ENCODE measurements at places on chromosomes 7 and 10.

- DNase-seq: no peak
These were observed 57.8 kb downstream of the COA1 start for GRCh38 chr7:43671521-43671920.

DNA sequence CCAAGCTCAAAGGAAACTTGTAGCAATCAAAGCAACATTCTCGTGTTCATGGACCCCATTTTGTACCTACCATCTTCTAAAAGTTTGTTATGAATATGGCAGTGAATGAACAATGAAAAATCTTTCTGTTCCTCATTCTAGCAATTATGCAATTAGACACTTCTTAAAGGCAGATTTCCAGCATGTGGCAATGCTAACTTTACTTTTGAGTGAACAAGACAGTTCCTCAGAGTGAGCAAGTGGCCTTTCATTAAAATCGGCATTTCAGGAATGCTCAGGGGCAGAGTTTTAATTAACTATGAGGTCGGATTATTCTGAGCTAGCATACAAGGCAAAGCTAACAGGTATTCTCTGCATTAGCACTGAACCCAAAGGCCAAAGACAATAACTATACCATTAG is 48.4 kb upstream of the NFE2L3 start:
- no peak for DNase-seq

DNA sequence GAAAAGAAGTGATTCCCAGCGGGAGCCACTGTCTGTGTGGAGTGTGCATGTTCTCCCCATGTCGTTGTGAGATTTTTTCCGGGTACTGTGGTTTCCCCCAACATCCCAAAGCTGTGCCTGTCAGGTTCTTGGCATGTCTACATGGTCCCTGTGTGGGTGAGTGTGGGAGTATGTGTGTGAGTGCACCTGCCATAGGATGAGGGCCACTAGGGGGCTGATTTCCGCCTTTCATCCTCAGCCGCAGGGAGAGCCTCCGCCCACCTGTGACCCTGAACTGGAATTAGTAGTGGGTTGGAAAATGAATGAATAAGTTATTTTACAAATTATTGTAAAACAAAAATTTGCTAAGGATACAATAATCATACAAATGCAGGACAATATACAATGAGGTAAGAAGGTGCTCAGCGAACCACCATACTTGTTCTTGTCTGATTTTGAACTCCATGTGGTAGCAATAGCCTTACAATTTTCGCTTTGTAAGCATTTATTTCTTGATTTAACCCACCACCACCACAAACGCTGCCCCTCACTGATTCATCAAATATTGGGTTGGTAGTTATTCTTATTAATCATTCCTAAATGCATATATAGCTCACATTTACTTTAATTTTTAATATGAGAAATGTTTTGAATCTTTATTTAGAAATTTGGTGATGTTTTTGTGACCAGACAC is 641.2 kb upstream of the VSTM2A start:
- DNase-seq: no peak

DNA sequence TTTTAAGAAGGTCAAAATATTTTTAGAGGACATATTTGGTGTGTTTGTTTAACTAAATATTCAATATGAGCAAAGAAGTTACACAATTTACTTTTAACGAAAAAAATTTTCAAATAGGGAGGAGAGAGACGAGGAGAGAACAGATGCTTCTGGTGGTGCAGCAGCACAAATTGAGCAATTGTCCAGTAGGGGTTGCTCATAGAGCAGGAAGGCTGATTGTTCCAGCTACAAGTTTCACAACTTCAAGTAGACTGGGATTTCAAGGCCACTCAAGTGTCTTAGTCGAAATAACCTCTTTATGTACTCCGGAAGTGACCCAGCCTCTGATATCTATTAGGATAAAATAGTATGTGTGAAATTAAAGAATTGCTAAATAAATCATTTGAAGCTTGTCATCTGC is 197.9 kb downstream of the HDAC9 start:
- DNase-seq: no peak

GRCh38 chr7:14688208-14688607 is 214.3 kb downstream of the DGKB start:
- no peak for DNase-seq

GRCh38 chr10:11246752-11247467 is 229.2 kb downstream of the CELF2 start:
- no peak for DNase-seq

DNA sequence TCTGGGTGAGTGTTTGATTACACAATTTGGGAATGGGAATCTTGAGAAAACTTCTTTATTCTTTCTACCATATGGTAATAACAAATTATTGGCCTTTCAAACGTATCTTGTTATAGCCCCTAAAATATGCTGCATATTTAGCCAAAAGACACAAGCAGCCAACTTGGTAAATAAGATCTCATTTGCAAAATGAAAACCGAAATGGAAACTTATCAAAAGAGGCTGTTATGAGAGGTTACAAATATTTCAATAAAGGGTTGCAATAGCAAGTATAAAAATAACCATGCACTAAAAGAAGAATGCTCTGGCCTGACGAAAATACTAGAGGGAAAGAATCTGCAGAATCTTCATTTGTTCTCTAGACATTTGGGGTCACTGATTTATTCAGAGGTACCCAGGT is 259.5 kb upstream of the LRRN3 start:
- no peak for DNase-seq

GRCh38 chr10:60652628-60653027 is 125.7 kb upstream of the CDK1 start:
- DNase-seq: no peak

- no peak for DNase-seq
These were observed 164.3 kb downstream of the BAMBI start for GRCh38 chr10:28841625-28842024.

DNA sequence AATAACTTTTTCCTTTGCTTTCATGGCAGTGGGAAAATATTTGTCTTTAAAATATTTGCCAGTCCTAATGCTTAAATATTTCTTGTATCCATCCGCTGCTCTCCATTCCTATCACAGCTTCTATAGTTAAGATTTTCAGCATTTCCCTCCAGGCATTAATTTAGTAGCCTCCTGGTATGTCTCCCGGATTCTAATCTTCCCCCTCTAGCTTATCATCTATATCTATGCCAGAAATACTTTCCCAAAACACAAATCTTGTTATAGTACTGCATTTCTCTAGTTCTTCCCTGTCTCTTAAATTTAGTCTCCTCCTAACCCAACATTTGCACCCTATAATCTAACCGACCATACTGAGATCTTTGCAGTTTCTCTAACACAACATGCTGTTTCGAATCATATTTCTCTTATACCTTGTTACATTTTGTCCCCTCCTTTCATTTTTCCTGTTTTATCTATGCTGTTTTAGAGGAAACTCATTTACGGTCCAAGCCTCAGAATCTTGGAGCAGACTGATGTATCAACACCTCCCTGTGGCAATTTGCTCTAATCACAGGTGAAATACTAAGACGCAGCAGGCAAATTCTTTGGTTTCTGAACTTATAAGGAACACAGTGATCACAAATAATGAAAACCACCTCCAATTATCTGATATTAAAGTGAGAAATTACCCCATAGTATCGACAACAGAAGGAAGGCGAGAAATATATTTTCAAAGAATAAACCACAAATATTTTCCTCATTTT is 10.3 kb downstream of the CNTNAP2 start:
- no peak for DNase-seq

- no peak for DNase-seq
These were observed 22.8 kb upstream of the TTYH3 start for GRCh38 chr7:2608921-2609411.

DNA sequence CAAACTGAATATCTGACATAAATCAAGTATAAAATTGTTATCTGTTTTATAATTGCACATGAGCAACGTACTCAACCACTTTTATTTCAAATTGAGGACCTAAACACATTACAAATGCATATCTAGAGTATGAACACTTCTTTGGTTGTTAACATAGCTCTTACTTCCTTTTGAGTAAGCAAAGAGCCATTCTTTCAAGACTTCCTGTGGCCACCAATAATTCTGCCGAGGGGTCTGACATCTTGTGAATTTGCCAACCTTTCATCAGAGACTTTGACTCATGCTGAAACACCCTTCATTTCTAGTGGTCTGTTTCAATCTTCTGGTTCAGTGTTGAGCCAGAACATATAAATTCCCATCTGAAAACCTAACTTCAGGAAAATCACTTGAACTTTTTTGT is 59.4 kb downstream of the CDK14 start:
- DNase-seq: no peak

GRCh38 chr10:44960482-44961229 is 1.1 kb downstream of the RASSF4 start:
- DNase-seq: no peak

GRCh38 chr10:87925570-87925969 is 62.1 kb downstream of the PTEN start:
- no peak for DNase-seq

DNA sequence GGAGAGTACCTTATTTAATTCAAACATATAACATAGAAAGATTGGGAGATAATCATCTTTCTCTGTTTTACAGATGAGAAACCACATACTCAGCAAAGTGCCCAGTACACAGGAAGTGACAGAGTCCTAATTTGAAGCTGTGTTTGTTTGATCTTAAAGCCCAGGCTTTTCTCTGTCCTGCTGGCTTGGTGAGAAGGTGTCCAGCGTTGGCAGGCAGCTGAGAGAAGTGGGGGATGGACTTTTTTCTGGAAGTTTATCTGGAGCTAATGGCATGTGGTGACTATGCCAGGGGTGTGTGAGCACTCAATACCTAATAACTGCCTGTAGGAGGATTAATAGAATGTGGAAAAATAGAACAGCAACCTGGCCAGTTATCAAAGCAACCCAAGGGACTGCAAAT is 60.8 kb downstream of the NPSR1 start:
- DNase-seq: no peak

DNA sequence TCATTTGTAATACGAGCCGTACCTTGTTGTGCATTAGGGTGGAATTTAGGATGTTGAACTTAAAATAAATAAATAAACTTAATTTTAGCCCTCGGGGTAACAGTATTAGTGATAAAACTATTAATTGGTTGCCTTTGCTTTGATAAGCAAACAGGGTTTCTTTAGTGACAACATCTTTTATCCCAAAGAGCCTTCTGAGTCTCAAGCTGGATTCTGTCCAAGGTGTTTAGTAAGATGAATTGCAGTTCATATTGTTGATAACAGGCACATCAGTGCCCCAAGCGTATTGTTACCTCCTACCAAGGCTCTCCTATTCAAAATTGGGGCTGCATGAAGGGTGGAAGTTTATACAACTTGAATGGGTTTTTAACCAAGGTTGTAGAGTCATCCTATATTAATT is 144.4 kb upstream of the CELF2 start:
- DNase-seq: no peak

- no peak for DNase-seq
These were observed 1.5 kb downstream of the NOC3L start for GRCh38 chr10:94361171-94361794.

DNA sequence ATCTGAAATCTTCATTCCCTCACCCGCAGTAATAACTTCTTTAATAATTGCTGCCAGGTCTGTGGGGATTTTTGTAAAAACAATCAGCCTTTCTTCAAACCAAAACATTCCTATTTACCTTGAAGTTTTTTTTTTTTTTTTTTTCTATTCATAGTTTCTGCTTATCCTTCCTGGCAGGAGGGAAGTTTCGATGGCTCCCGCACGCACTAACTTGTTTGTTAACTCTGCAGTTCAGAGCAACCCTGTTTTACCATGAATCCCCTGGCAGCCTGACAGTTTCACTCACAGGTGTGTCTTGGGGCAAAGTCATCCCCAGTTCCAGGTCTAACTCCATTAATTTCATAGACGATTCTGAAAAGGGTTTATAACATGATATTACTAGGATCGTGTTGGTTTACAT is 149.3 kb downstream of the KLF6 start:
- DNase-seq: no peak

DNA sequence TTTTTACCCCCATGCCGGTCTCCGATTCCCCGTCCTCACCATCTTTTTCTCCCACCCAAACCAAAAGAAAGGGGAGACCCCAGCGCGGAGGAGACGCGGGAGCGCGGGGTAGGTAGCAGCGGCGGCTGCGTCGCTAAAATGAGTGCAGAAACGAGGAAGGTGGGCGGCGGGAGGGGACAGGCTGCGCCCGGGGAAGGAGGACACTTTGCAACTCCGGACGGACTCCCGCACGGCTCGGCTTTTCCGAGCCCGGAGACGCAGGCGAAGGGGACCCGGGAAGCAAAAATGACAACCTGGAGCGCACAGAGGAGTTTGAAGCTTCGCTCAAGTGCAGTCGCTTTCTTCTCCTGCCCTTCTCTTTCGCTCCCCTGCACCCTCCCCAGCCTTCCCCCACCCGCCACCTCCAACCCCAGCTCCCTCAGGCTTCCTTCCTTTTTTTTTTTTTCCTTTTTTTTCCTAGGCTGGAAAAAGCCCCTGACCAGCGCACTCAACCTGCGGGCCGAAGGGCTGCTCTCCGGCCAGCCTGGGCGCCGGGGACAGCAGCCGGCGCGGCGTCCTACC is 453 bp downstream of the SFMBT2 start:
- DNase-seq: no peak

GRCh38 chr10:121952226-121952625 is 22.8 kb downstream of the NSMCE4A start:
- no peak for DNase-seq

- no peak for DNase-seq
These were observed 451.7 kb downstream of the DNAJB9 start for GRCh38 chr7:109021390-109021789.

GRCh38 chr7:101537205-101537604 is 91.9 kb downstream of the MYL10 start:
- no peak for DNase-seq

DNA sequence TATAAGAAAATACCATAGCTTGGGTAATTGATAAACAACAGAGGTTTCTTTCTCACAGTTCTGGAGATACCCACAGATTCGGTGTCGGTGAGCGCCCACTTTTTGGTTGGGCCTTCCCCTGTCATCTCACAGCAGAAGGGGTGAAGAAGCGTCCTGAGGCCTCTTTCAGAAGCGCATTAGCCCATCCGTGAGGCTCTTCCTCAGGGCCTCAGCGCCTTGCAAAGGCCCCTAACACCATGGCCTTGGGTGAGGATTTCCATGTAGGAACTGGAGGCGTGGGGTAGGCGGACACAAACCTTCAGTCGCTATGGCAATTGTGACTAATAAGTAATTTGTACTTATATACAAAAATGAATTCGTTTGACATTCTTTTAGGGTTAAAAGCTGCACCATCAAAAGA is 316.0 kb downstream of the PTPRN2 start:
- DNase-seq: no peak

- no peak for DNase-seq
These were observed 159.9 kb downstream of the FGFR2 start for GRCh38 chr10:121438333-121438732.

GRCh38 chr7:25215694-25216335 is 12.5 kb downstream of the NPVF start:
- DNase-seq: no peak
